ENCODE measurements at places on chromosomes 7 and 10. TPM values are rescaled to one million over a fixed set of nuclear protein-coding genes. Genes with fewer than 3 reads are reported as not detected.

DNA sequence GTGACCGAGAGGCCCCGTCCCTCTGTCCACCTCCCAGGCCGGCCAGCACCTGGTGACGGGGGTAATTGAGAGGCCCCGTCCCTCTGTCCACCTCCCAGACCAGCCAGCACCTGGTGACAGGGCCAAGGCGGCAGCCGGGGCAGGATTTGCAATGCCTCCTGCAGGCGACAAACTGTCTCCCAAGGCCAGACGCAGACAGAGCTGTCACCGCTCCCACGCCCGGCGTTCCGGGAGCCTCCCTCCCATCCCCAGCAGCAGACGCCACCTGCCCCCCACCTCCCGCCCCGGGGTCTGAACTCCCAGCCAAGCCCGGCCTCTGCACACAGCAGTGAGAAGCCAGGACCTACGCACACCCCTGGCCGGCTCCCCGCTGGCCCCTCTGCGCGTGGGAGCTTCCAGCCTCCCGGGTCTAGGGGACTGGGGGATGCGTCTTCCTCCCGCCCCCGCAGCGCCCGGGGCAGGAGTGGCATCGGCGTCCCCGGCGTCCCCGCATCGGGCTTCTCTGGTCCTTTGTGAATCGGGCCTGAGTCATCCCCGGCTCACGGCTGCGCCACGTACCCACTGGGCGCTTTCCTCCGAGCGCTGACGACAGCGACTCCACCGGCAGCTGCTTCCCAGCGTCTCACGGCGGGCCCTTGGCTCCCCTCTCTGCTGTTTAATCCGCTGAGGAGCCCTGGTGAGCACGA lies 95.1 kb upstream of the DIP2C start:
- H3K4me1 ChIP-seq: no peaks in the 10 kb centered on the region
- no peak overlapping the region for H3K4me3 ChIP-seq
- H3K27ac ChIP-seq: no peak overlapping the region
- no peak for DNase-seq

- no peaks in the 10 kb centered on the region for H3K4me1 ChIP-seq
- DNase-seq: no peak
- H3K36me3 ChIP-seq: no peaks in the 10 kb centered on the region
- H3K27me3 ChIP-seq: peaks cover 7% of the 10 kb centered on the region
- no peak within 1 kb of the TSS for H3K4me3 ChIP-seq
These were observed at the start of gene SYCE1 for GRCh38 chr10:133565441-133566294. SYCE1 (minus strand) TSS chr10:133565583; CDS start chr10:133565529, 54 bp downstream.

The MMS19 gene
- 89.3 TPM for total RNA-seq

DNA sequence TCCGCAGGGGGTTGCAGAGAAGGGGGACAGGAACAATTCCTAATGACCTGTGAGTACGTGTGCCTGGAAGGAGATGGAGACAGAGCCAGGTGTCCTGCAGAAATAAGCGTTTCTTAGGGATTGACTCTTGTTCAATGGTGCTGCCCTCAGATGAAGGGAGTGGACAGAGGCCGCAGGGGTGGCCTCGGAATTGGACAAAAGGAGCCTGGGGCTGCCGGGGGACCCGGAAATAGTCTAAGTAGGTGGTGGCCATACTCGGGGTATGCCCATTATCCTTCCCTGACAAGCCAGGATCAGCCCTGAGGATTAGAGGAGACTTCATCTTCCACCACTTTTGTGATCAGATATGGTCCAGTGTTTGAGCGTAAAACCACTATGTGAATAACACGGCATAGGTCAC lies 39.2 kb downstream of the ELFN1 start:
- no peaks in the 10 kb centered on the region for H3K27me3 ChIP-seq
- H3K4me3 ChIP-seq: no peak overlapping the region
- DNase-seq: no peak
- no peaks in the 10 kb centered on the region for H3K4me1 ChIP-seq

The LIPF gene
- not detected for total RNA-seq

The RABGEF1 gene
- 25.7 TPM for total RNA-seq

The TFAM gene
- total RNA-seq: 136 TPM

The TMEM196 gene
- not detected for total RNA-seq

DNA sequence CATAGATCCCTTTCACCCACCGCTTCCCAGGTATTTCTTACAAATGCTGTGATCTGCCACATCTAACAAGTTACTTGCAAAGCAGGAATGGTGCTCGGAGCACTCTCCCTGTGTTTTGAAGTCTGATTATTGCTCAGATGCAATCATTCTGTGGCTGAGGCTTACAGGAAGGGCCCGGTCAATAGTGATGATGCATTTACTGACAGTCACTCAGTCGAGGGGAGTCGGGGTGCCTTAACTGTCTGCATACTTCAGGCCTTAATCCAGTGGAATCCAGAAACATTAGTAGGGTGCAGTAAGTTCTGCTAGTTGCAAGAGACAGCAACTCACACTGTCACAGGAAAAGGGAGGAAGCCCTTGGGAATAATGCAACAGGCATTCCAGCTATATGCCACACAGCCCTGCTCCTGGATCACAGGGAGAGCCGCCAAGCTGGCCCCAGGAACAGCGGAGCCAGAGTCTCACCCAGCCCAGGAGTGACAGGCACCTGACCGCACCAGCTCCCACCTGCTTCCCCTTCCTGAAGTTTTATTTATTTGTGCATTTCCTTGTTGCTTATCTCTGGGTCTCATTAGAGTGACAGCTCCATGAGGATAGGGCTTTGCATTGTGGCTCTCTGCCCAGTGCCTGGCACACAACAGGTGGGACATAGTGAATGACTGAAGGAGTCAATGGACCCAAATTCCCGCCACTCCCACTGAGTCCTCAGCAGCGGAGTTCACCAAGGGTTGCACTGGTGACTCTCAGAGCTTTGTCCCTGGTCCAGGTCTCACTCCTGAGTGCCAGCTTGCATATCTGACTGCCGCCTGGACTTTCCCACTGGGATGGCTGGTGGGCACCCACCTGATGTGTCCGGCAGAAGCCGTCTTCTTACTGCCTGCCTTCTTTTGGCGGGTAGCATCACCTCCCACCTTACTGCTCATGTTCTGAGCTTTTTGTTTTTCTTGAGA lies 212.5 kb upstream of the SH2B2 start:
- no peak overlapping the region for H3K4me3 ChIP-seq
- no peaks in the 10 kb centered on the region for H3K4me1 ChIP-seq
- no peak overlapping the region for H3K27ac ChIP-seq
- no peaks in the 10 kb centered on the region for H3K27me3 ChIP-seq
- DNase-seq: no peak
- H3K36me3 ChIP-seq: no peaks in the 10 kb centered on the region

The HYAL4 gene
- not detected for total RNA-seq

- no peaks in the 10 kb centered on the region for H3K36me3 ChIP-seq
- H3K4me1 ChIP-seq: no peaks in the 10 kb centered on the region
- no peak for DNase-seq
- H3K4me3 ChIP-seq: no peak overlapping the region
- no peak overlapping the region for H3K27ac ChIP-seq
These were observed 68.5 kb upstream of the EEPD1 start for GRCh38 chr7:36084485-36085091.

GRCh38 chr7:696812-697551 lies 29.5 kb upstream of the DNAAF5 start:
- H3K27ac ChIP-seq: no peak overlapping the region
- H3K4me1 ChIP-seq: no peaks in the 10 kb centered on the region
- no peaks in the 10 kb centered on the region for H3K36me3 ChIP-seq

DNA sequence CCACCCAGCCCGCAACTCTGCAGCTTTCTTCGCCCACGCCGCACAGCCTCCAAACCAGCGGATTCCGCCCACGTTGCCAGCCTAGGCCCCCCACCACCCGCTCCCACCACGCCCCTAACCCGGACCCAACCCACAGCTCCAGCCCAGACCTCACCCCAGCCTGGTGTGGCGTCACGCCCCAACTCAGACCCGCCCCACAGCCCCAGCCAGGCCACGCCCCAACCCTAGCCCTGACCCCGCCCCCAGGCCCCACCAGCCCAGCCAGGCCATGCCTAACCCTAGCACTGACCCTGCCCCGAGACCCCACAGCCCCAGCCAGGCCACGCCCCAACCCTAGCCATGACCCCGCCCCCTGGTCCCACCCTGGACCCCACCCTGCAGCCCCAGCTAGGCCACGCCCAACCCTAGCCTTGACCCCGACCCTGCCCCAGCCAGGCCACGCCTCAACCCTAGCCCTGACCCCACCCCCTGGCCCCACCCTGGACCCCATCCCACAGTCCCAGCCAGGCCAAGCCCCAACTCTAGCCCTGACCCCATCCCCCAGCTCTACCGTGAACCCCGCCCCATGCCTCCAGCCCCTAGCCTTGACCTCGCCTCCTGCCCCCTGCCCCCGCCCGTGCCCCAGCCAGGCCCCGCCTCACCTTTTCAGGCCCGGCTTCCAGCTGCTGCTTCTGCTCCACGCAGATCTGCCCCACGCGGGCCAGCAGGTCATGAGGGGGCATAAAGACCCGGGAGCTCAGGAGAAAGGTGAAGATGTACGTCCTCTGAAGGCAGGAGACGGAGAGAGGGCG lies 64.0 kb downstream of the RASGEF1A start:
- H3K27me3 ChIP-seq: no peaks in the 10 kb centered on the region
- no peaks in the 10 kb centered on the region for H3K36me3 ChIP-seq
- no peak for DNase-seq
- peak overlapping the region; percentile 57 for H3K27ac ChIP-seq

DNA sequence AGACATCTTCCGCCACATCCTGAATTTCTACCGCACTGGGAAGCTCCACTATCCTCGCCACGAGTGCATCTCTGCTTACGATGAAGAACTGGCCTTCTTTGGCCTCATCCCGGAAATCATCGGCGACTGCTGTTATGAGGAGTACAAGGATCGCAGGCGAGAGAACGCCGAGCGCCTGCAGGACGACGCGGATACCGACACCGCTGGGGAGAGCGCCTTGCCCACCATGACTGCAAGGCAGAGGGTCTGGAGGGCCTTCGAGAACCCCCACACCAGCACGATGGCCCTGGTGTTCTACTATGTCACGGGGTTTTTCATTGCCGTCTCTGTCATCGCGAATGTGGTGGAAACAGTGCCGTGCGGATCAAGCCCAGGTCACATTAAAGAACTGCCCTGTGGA lies 1.9 kb downstream of the KCND2 start:
- DNase-seq: no peak
- H3K27me3 ChIP-seq: no peaks in the 10 kb centered on the region
- no peak overlapping the region for H3K4me3 ChIP-seq
- H3K27ac ChIP-seq: no peak overlapping the region
- no peaks in the 10 kb centered on the region for H3K4me1 ChIP-seq

- H3K4me1 ChIP-seq: peaks cover 83% of the 10 kb centered on the region
- H3K36me3 ChIP-seq: no peaks in the 10 kb centered on the region
- H3K4me3 ChIP-seq: peak overlapping the region; percentile 41
- H3K27ac ChIP-seq: peak overlapping the region; percentile 89
- no peak for DNase-seq
- no peaks in the 10 kb centered on the region for H3K27me3 ChIP-seq
These were observed 36.1 kb downstream of the DNAJB12 start for GRCh38 chr10:72318418-72319262.

- no peak overlapping the region for H3K4me3 ChIP-seq
- no peak for DNase-seq
- no peaks in the 10 kb centered on the region for H3K4me1 ChIP-seq
- H3K27ac ChIP-seq: no peak overlapping the region
- H3K36me3 ChIP-seq: no peaks in the 10 kb centered on the region
- H3K27me3 ChIP-seq: no peaks in the 10 kb centered on the region
These were observed 194.4 kb downstream of the TPST1 start for GRCh38 chr7:66399566-66399965.

Measured in CD8-positive, alpha-beta memory T cell (primary cell).